ENCODE measurements at places on chromosomes 1 and 21.

- DNase-seq: no peak
Observed at GRCh38 chr1:85375493-85375892, 89.5 kb downstream of the DDAH1 start.

DNA sequence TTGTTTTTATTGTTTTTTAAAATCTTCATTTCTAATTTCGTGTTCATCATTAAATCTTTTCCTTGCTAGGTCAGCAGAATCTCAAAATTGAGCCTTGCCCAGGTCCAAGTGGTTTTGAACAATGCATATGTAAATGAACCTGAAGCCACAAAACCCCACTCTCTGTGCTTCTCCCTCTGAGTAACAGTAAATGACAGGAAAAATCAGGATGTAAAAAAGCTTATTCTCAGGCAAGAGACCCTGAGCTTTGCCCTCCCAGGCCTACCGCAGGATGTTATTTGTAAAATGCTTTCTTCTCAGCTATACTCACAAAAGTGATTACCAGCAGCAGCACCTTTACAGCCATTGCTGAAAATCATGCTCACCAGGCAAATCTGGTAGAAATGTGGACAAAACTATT, 47.6 kb downstream of the TYW3 start:
- no peak for DNase-seq

- DNase-seq: no peak
Observed at GRCh38 chr1:75615613-75616435, 4.9 kb upstream of the SLC44A5 start.

- no peak for DNase-seq
Observed at GRCh38 chr1:30645807-30646206, 77.6 kb downstream of the MATN1 start.

DNA sequence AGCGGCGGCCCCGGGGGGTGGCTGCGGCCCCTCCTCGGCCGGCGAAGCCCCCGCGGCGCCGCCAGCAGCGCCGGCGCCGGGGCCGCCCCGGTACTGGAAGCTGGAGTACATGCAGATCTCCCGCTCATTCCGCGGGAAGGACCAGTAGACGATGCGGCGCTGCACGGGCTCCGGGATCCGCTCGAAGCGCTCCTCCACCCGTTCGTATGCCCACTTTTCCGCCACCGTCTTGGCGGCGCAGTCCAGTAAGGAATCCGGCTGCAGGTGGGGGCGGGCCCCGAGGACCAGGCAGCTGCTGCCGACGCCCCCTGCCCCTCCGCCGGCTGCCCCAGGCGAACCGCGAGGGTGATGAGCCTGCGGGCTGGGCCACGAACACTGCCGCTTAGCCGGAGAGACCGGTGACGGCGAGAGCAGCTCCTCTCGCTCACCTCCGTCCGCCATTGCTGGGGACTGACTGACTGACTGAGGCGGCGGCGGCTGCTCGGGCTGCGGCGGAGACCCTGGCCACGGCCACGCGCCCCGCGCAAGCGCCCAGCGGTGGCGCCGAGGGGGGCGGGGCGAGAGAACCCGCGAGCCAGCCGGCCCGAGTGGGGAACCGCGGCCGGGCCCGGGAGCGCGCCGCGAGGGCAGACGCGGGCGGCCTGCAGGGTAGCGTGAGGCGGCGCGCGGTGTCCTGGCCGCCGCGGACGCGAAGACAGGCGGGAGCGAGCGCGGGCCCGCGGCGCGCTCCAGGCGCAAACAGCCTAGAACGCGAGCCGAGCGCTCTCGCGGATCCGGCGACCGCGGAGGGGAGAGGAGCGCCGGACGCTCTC, at the start of gene ZSWIM5:
Gene ZSWIM5 (minus strand): TSS at position 696 of the 812 bp plus-strand sequence. CDS start 255 bp downstream, at position 441.
- peak; percentile 53 for DNase-seq

DNA sequence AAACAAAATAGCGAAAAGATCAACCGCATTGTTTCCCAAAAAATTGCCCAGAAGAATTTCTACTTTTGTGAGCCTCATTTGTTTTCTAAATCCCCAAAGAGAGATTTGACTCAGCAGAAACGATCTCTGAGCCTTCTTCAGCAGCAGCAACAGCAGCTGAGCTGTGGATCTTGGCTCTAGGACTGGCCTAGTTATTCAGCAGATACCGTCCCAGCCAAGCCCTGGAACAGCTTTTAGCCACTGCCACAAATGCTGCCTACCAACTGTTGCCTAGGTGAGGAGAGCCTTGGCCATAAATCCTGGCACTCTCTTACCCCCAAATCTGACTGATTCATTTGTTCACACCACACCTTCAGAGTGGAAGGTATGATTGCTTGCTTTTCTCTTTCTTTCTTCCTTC, 320.1 kb downstream of the TGFB2 start:
- no peak for DNase-seq

DNA sequence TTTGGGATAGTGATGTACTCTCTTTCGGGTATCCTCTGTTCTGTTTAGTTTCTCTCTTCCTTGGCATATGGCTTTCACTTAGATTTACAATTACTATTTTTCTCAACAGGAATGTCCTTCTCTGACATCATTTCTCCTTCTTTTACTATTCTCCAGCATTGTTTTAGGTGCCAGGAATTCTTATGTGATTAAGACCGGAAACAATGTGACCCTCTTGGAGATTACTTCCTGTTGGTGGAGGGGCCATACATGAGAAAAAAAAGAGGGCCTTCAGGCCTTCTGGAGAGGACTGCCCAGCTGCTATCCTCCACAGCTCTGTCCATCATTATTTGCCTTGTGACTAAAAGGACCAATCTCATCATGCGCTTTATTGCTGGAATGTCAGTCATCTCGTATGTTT, 50.4 kb upstream of the ADAMTS5 start:
- DNase-seq: no peak

GRCh38 chr1:12113433-12114339, 50.6 kb downstream of the TNFRSF8 start:
- DNase-seq: no peak

- DNase-seq: no peak
Observed at GRCh38 chr1:72439036-72439435, 156.7 kb upstream of the NEGR1 start.

DNA sequence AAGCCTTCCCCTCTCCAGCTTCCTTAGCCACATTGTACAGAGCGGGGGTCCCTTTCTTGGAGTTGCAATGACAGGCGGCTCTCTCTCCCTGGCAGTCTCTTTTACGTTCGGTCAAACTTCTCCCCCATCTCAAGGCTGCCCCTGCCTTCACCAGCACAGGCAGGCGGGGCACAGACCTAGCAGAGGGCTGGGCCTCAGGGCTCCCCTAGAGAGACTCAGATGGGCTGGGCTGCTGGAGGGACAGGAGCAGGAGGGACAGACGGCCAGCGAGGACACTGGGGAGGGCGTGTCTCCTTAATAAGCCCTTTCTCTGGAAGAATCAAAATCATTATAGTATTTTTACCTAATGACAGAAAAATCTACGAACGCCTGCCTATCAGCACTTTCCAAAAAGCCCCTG, 79.6 kb downstream of the CASZ1 start:
- no peak for DNase-seq

DNA sequence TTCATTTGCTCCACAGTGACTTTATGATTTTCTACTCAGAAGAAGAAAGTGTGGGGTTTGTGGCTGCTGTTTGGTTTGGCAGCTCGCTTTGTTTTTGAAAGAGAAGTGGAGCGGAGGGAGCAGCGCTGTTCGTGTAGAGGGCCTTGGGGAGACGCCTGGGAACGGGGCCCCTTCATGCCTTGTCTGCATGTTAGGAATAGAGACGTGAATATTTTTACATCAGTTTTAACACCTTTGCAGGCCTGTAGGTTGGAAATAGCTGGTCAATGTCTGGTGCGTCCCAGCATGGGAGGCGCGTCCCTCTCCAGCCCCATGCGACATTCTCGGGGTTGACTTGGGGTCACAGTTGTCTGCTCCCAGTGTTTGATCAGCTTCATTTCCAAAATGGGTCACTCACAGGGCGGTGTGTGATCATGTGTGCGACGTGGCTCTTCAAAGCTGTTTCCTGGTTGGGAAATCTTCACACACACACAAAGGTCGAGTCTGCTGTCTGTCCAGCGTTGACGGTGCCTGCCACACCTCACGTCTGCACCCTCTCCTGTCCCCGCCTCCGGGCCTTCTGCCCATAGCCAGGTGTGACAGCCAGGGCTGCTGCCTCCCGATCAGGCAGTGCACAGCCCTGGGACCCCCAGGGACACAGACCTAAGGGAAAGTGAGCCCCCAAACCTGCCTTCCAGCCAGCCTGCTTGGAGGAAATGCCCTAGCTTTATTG, 149.2 kb downstream of the PSMG1 start:
- no peak for DNase-seq

GRCh38 chr21:44831227-44831860, 13.5 kb upstream of the SUMO3 start:
- DNase-seq: no peak

- DNase-seq: no peak
Observed at GRCh38 chr1:213399695-213400094, 348.7 kb downstream of the RPS6KC1 start.

- no peak for DNase-seq
Observed at GRCh38 chr1:17669866-17670451, 85.2 kb upstream of the ACTL8 start.

- DNase-seq: no peak
Observed at GRCh38 chr1:63124666-63125191, 197.6 kb upstream of the FOXD3 start.
